Stomach (tissue), 19 donors: ENCODE measurements at places on chromosomes 1 and 21. TPM values are rescaled to one million over a fixed set of nuclear protein-coding genes. Genes with fewer than 3 reads are reported as not detected.
A peak's percentile ranks its signal among the peaks of the same experiment; 100 is the strongest.

- DNase-seq = peak; percentile 88
Observed at GRCh38 chr1:42737257-42737656, 2.8 kb downstream of the CLDN19 start.

Gene SERPINC1
- 0.89 TPM for total RNA-seq

Gene LCE2A
- not detected for total RNA-seq

Gene MATN1
- total RNA-seq = not detected

DNA sequence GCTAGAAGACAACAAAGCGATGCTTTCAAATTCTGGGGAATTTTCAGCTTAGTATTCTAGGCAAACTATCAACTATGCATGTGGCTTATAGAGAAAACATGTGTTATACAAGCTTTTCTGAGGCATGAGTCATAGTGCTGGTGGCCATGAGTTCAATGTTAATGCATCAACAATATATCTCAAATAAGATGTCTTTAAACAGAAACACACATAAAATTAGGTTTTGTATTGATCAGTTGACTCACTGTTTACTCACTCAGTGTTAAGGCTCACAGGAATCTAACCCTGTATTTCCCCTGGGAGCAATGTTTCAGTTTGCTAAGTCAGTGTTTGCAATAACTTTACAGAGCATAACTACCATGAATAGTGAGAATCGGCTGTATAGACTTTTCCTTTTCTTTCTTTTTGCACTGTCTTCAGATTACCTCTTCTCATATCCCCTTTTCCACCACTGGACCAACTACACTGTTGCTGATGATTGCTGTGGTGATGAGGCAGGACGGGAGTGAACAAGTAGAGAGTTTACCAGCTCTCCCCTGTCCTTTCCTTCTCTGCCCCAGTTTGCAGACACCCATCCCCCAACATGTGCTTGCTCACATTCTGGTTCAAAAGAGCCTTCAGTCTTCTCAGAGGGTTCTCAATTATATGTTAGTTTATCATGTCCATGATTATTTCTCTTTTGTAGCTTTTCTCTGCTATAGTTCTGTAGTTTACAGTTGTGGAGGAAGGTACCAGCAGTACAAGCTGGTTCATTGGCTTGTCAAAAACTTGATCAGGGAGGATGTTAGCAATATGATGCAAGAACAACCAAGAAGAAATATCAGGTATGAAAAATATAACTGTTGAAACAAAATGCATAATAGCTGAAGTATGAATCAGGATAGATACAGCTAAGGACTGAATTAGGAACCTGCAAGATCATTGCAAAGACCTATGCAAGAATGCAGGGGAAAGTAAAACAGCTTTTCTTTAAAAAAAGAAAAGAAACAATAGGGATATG, 23.9 kb downstream of the CD2 start:
- peak; percentile 44 for DNase-seq

Gene GPR25
- not detected for total RNA-seq

Gene KCNE1
- total RNA-seq = 1.7 TPM

Gene ZNF697
- 1.2 TPM for total RNA-seq

Gene SGIP1
- 44.9 TPM for total RNA-seq

DNA sequence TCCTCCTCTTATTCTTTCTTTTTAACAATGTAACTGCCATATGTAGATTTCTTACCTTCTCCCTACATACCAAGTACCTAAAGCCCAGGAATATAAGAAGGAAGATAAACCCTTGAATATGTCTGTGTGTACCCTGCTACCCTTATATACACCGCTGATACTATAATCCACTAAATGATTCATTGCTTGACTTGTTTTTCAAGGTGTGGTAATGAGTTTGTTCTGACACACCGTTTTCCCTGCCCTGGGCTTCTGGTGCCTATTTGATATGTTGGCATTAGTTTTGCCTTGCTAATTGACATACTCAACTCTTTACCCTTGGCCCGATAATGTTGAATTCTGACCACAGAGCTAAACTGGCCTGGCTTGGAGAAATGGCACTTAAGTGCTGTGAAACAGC, 64.3 kb downstream of the IL23R start:
- no peak for DNase-seq
